AG09309 (cell line): ENCODE measurements at places on chromosomes 4 and X.

GRCh38 chr4:76365636-76366035 lies 55.3 kb downstream of the CCDC158 start:
- DNase-seq, result no peak

GRCh38 chr4:7651461-7651921 lies 216.8 kb upstream of the PSAPL1 start:
- no peak for DNase-seq

DNA sequence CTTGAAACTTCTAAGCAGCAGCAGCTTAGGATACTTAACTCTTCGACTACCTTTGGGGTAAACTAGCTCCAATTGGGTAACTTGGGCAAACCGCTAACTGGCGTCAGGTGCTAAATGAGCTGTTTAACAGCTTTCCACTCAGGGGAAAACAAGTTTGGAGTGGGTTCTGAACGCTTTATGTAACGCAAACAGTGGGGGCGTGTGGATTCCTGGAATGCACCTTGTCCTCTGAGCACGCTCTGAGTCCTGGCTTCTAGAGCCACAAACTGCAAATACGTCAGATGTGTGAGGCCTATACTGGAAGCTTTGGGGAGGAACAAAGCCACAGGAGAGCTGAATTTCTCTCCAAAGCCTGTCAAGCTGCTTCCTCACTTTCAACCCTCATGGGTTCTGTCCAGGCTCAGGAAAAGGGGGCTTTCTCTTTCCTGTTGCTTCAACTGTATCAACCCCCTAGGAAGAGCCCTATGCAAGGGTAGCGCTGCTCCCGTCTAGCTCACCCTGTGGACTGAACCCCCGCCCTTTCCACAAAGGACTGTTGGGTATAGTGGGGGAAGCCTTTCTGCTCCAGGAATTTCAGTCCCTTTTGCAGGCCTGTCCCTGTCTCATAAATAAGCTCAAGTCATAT lies 4.5 kb upstream of the WDR1 start:
- DNase-seq, result no peak

GRCh38 chr4:56786955-56787354 lies 34.5 kb downstream of the SPINK2 start:
- peak; percentile 44 for DNase-seq

GRCh38 chrX:107629540-107629909 lies 1.2 kb downstream of the PRPS1 start:
- no peak for DNase-seq

DNA sequence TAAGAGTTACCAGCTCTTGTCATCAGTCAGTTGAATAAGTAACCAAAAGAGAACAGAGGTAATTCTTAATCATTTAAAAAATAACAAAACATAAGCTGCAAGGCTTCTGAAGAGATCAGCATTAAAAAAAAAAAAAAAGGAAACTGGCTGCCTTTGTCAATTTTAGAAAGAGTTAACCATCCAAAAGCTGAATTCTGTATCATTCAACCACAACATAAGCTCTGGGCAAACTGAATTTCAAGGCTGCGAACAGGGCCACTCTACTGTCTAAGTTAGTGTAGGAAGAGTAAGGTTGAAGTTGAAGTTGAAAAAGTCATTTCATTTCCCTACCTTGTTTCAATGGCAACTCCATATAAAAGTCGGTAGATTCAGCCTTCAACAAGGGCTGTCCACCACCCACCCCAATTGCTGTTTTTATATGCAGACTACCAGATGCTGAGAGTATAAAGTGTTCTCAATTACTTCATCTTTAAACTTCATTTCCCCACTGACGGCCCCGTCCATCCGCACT lies 1.1 kb upstream of the LIN54 start:
- DNase-seq, result no peak

DNA sequence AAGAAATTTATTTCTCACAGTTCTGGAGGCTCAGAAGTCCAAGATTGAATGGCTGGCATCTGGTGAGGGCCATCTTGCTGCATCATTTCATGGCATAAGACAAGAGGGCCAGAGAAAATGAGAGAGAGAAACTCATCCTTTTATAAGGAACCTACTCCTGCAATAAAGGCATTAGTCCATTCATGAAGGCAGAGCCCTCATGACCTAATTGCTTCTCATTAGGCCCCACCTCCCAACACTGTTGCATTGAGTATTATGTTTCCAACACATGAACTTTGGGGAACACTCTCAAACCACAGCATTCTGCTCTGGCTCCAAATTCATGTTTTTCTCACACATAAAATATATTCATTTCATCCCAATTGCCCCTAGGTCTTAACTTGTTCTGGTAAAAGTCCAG lies 14.2 kb downstream of the RNF175 start:
- no peak for DNase-seq

- DNase-seq, result no peak
Observed at GRCh38 chrX:2897311-2897689, 31.8 kb downstream of the ARSD start.

GRCh38 chrX:6732101-6732500 lies 197.2 kb upstream of the VCX3A start:
- no peak for DNase-seq

DNA sequence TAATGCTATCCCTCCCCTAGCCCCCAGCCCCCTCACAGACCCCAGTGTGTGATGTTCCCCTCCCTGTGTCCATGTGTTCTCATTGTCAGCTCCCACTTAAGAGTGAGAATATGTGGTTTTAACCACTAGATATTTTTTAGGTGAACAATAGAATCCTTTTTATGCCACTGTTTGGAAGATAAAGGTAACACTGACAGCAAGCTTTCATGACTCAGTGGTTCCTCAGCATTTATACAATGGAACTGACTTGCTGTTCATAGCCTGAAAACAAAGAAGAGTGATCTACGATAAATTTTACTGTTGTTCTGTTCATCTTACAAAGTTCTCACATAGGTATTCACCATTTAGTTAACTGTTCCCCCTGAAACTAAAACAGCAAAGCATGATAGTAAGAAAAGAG lies 147.8 kb downstream of the ARHGAP10 start:
- no peak for DNase-seq

DNA sequence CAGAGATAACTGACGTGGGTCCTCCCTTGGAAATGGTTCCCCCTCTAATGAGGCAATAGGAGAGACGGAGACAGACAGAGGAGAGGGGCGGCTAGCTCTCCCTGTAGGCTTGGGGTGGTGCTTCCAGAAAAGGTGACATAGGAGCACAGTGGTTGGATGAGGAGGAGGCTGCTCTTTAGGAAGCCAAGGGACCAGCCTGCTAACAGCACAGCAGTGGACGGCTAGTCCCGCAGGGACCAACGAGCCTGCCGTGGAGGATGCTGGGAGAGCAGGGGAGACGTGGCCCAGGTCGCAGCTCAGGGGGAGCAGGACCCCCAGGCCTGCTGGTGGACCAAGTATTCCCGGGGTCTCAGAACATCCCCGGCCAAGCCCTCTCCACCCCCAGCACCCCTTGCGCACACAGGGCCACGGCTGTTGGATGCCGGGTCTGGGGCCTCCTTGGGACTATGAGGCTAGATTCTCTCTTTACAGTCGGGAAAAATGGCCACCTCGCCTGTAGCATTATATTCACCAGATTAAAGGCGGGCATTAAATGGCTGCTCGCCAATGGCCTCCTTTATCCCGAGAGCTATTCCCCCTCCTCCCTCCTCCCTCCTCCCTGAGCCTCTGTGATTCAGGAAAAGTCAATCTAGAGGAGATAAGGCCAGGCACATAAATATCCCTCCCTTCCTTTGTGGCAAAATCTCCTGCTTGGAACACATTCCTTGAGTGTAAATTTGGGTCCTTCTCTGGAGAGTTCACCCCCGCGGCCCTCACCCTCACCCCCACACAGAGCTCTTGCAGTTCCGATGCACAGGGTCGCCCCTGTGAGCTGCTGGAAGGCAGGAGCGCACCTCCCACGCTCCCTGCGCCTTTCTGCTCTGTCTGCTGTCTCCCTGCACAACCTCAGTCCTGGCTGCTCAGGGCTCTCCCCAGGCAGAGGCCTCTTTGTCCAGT lies 30.5 kb upstream of the NSG1 start:
- no peak for DNase-seq

DNA sequence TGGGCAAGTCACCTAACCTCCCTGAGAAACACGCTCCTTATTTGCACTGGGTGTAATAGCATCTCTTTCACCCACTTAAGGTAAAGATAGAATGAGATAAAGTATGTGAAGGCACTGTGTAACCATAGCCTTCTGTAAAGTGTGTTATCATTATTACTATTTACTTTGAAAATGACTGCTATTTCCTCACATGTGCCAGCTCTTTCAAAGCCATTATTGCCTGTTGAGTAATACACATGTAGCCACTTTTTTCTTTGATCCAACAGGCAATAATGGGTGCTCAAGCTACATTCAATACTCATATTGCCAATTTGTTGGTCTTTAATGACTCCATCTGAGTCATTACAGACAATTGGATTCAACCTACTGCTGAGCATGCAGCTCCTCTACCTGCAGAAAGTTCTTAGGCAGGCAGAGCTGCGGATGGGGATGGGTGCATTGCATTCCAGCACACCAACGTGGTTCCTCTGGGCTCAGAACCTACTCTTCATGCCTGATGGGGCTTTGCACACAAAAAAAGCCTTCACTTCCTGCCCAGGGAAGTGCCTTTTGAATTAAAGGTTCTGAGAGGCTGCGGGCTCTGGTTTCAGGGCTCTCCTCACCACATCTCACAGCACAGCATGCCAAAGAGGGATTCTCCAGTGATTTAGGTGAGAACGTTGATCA lies 9.7 kb downstream of the PTCHD1 start:
- DNase-seq, result no peak

DNA sequence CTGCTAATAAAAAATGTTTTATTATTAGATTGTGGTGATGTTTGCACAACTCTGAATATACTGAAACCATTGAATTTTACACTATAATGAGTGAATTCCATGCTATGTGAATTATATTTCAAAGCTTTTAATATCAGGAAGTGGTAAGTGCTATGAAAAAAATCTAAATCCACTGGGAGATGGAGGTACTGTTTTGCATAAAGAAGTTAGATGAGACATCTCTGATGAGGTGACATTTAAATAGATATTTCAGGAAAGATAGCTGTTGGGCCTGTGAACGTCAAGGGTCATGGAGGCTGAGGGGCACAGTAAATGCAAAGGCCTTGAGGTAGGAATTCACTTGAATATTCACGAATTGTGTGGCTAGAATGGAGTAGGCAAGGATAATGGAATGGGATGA lies 12.3 kb downstream of the DCUN1D4 start:
- no peak for DNase-seq

DNA sequence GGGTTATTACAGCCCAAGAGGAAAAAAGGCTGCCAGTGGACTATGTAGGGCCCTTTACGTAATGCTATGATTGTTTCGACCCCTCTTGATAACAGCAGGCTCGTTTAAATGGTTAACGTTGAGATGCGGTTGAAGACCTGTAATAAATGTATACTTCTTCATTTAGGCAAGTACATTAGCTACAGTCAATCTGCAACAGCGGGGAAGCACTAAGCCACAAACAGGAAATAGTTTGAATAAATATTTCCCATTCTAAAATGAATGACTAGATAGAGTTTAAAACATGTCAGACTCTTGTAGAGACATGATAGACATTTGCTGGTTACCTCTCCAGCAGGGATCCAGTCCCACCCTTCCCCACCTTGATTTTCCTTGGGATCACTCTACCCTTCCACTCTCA lies 38.1 kb upstream of the STIM2 start:
- DNase-seq, result no peak

DNA sequence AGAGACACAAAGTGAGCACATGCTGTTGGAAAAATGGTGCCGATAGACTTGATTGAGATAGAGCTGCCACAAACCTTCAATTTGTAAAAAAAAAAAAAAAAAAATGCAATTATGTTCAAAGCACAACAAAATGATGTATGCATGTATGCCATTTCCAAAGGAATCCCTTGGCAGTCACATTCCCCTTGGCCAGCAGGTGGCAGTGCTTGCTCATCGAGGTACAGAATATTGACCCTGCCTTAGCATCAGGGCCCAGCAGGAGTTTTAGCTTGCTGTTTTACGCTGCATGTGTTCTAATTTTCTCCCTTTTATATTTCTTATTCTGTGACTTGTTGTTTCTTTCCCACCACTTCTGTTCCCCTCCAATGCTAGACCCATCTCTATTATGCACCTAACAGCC lies 34.5 kb upstream of the CYBB start:
- peak; percentile 21 for DNase-seq

- no peak for DNase-seq
Observed at GRCh38 chr4:1337376-1337831, 9.6 kb upstream of the UVSSA start.

GRCh38 chrX:96540111-96540631 lies 144.5 kb upstream of the DIAPH2 start:
- no peak for DNase-seq

DNA sequence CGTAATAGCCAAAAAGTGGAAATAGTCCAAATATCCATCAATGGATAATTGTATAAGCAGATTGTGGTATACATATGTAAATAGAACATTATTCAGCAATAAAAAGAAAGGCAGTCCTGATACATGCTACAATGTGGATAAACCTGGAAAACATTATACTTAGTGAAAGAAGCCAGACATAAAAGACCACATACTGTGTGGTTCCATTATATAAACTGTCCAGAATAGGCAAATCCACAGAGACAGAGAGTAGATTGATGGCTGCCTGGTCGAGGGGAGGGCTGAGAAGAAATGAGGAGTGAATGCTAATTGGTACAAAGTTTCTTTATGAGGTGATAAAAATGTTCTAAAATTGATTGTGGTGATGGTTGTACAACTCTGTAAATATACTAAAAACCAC lies 397.4 kb upstream of the RPS6KA3 start:
- no peak for DNase-seq

- DNase-seq, result no peak
Observed at GRCh38 chr4:26542991-26543390, 40.9 kb upstream of the TBC1D19 start.

DNA sequence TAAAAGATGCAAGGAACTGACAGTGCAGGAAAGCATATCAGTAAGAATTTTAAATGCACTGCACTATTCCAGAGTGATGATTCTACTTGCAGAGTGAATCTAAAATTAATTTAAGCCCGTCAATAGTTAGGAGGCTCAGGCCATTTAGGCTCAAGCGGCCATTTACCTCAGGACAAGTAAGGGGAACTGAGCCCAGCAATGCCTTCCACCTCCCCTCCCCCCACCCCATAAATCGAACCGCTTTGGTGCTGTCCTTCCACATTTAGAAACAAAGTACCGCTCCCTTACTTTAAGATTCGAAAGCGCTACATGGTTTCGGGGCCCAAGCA lies 665 bp downstream of the RBM41 start:
- DNase-seq, result no peak

DNA sequence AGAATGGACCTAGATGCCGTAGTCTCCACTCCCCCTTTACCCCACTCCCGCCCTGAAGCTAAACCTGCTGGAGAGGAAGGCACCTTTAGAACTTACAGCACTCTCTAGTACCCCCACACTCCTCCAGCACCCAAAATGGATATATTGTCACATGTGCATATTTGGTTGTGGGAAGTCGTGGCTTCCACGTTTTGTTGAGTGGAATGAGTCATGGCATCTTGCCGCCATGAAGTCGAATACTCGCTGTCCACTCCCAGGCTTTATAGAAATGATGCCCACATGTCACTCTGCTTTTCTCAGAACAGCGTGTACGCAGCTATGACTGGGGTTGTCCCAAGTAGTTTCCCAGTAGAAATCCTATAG lies 545 bp downstream of the ABCE1 start:
- DNase-seq, result no peak

DNA sequence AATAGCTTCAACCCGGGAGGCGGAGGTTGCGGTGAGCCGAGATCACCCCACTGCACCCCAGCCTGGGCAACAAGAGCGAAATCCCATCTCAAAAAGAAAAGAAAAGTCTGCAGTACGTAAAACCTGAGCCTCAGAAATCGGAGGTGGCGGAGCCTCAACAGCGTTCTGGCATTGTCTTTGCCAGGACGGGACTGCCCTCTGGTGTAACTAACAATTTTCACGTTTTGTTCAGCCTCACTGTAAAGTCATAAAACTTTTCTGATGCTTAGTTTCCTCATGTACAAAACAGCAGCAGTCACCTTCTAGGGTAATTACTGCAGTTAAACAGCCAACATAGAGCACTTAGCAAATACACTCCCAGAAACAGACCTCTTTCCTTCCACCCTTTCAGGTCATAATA lies 121.7 kb downstream of the RBM47 start:
- no peak for DNase-seq
